ENCODE measurements at places on chromosomes 5 and 9. TPM values are rescaled to one million over a fixed set of nuclear protein-coding genes. Genes with fewer than 3 reads are reported as not detected.

DNA sequence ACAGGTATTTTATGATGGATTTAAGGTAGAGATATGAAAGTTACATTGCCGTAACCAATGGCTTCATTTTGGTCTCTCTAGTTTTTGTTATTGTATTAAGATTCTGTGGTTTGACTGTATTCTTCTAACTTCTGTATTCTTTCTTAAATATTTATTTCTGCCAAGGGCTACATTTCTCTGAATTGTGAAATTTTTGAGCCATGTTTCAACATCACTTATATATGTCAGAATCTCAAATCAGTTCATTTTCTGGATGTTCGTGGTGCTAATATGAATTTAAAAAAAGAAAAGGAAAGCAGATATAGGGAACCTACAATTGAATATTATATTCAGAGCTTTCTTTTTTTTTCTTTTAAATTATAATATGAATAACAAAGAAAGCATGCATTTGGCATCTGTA, 142.7 kb downstream of the ANXA1 start:
- no peak overlapping the region for H3K4me3 ChIP-seq
- H3K36me3 ChIP-seq: no peaks in the 10 kb centered on the region
- H3K4me1 ChIP-seq: no peaks in the 10 kb centered on the region

- H3K4me1 ChIP-seq: no peaks in the 10 kb centered on the region
- no peak overlapping the region for H3K27ac ChIP-seq
- no peaks in the 10 kb centered on the region for H3K36me3 ChIP-seq
- DNase-seq: no peak
- H3K27me3 ChIP-seq: no peaks in the 10 kb centered on the region
Measured at GRCh38 chr5:3854188-3854821, 258.7 kb downstream of the IRX1 start.

DNA sequence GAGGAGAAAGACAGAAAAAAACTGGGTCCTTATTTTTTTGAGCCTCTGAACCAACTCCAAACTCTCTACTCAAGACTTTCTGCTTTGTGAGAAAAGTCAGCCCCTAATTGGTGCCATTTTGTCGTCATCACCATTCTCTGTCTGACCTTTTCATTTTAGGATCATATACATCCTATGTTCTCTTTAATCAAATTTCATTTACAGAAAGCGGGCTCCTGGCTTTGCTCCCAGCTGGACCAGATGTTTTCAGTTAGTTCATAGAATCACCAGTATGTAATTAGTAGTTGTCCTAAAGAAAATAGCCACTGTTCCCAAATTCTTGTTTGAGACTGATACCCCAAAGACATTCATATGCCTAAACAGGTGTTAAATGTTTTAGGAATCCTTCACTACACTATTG, 28.6 kb upstream of the SLCO4C1 start:
- H3K4me1 ChIP-seq: no peaks in the 10 kb centered on the region
- H3K27me3 ChIP-seq: no peaks in the 10 kb centered on the region
- H3K27ac ChIP-seq: no peak overlapping the region
- no peak for DNase-seq
- no peak overlapping the region for H3K4me3 ChIP-seq
- H3K36me3 ChIP-seq: no peaks in the 10 kb centered on the region

- H3K27ac ChIP-seq: no peak overlapping the region
- no peak overlapping the region for H3K4me3 ChIP-seq
- no peak for DNase-seq
- peaks cover 2% of the 10 kb centered on the region for H3K4me1 ChIP-seq
- H3K27me3 ChIP-seq: peaks cover 10% of the 10 kb centered on the region
Measured at GRCh38 chr5:131142970-131143617, 22.0 kb downstream of the HINT1 start.

- H3K27me3 ChIP-seq: peaks cover 16% of the 10 kb centered on the region
- no peak overlapping the region for H3K4me3 ChIP-seq
- H3K36me3 ChIP-seq: no peaks in the 10 kb centered on the region
- H3K4me1 ChIP-seq: no peaks in the 10 kb centered on the region
- no peak overlapping the region for H3K27ac ChIP-seq
- no peak for DNase-seq
Measured at GRCh38 chr5:91025449-91025848, 357.7 kb downstream of the ARRDC3 start.

GRCh38 chr9:15101095-15101494, 190.9 kb upstream of the FREM1 start:
- DNase-seq: no peak
- H3K4me3 ChIP-seq: no peak overlapping the region
- H3K4me1 ChIP-seq: no peaks in the 10 kb centered on the region
- H3K27ac ChIP-seq: no peak overlapping the region
- H3K27me3 ChIP-seq: peaks cover 16% of the 10 kb centered on the region
- H3K36me3 ChIP-seq: no peaks in the 10 kb centered on the region

- H3K4me3 ChIP-seq: no peak overlapping the region
- no peak overlapping the region for H3K27ac ChIP-seq
- no peak for DNase-seq
- H3K4me1 ChIP-seq: peaks cover 8% of the 10 kb centered on the region
- peaks cover 2% of the 10 kb centered on the region for H3K36me3 ChIP-seq
Measured at GRCh38 chr5:54703133-54703532, 185.6 kb downstream of the SNX18 start.

DNA sequence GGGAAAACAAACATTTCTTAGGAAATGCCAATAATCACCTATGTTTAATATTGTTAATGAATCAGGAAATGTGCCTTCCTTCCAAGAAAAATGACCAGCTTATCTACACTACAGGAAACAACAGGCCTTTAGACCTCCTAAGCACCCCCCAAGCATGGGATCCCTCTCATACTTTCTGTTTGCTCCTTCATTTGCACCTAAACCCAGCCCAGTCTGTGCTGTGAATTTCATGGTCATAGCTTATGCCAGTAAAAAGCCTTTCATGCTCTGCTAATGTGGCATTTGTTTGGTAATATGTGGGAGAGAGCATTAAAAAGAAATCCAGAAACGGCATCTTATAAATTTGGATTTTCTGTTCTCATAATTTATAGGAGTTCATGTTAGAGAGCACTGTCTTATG, 511.1 kb downstream of the EBF1 start:
- no peaks in the 10 kb centered on the region for H3K27me3 ChIP-seq
- no peaks in the 10 kb centered on the region for H3K36me3 ChIP-seq
- no peak for DNase-seq
- no peaks in the 10 kb centered on the region for H3K4me1 ChIP-seq

DNA sequence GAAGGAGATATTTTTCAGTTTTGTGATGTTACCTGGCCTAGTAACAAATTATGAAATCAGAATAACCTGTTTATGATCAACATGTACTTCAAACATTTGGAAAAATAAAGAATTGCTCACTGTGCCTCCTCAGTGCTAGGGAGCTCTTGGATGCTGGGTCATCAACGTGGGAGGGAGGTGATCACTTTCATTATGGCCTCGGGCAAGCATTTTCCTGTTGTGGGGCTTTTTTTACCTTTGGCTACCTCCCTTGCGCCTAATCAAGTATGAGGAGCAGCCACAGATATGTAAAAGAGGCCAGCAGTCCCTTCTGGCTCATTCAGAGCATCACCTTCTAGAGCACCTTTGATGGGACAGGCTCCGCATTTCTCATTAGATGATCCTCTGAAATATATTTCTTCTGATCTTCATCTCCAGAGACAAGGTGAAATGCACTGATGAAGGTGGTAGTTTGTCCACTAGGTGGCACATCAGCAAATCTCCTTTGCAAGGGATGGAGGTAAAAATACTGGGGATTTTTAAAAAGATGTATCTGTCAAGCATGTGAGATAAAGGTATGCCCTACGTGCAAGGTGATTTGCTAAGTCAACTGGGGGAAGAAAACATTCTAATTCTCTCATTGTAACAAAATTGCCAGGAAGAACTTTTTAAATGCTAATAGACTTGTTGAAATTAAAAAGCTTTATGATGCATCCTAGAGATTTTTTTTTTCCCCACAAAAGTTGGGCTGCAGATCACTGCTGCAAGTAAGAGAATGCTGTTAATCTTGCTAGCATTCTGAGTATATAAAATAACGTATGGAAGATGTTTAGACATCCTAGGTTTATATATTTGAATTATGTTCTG, 218.2 kb downstream of the MAST4 start:
- DNase-seq: peak; percentile 76
- peaks cover 34% of the 10 kb centered on the region for H3K4me1 ChIP-seq
- H3K27ac ChIP-seq: no peak overlapping the region
- peaks cover 5% of the 10 kb centered on the region for H3K27me3 ChIP-seq
- H3K4me3 ChIP-seq: no peak overlapping the region

DNA sequence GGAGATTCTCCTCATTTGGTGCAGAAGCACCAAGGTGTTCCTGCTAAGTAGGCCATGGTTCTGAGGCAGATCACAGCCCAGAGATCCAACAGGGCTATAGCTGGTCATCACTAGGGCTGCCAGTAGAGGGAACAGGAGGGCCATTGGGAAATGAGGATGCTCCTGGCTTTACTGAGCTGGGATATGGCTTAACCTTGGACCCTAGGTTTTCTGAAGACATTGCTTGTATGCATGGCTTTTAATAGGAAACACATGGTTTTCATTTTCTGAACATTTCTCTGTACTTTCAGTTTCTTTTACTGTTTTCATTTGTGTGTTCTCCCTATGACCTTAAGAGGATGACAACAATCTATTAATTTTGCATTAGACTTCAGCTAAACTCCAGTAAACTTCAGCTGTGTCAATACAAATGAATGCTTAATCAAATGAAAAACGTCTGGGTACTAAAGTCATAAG, at the start of gene IFNW1:
IFNW1 (minus strand) TSS at position 406 of the 456 bp plus-strand sequence; CDS start at position 144, 262 bp downstream.
- peaks cover 35% of the 10 kb centered on the region for H3K4me1 ChIP-seq
- H3K36me3 ChIP-seq: peaks cover 19% of the 10 kb centered on the region
- DNase-seq: no peak
- H3K27ac ChIP-seq: peak within 1 kb of the TSS; percentile 24

Gene ZSWIM6
- total RNA-seq: 7.6 TPM

Gene SNCAIP
- not detected for total RNA-seq

All from activated CD8-positive, alpha-beta memory T cell treated with anti-CD3 and anti-CD28 coated beads, Interleukin-2, amount 10 ng/mL, durations not matched to agents 7 days and 5 days (primary cell).